ENCODE measurements at places on chromosomes 2 and 18. TPM values are rescaled to one million over a fixed set of nuclear protein-coding genes. Genes with fewer than 3 reads are reported as not detected.

- DNase-seq = no peak
These were observed 14.1 kb downstream of the PER2 start for GRCh38 chr2:238274152-238274865.

GRCh38 chr2:118911166-118911856 lies 30.7 kb upstream of the MARCO start:
- DNase-seq = no peak

DNA sequence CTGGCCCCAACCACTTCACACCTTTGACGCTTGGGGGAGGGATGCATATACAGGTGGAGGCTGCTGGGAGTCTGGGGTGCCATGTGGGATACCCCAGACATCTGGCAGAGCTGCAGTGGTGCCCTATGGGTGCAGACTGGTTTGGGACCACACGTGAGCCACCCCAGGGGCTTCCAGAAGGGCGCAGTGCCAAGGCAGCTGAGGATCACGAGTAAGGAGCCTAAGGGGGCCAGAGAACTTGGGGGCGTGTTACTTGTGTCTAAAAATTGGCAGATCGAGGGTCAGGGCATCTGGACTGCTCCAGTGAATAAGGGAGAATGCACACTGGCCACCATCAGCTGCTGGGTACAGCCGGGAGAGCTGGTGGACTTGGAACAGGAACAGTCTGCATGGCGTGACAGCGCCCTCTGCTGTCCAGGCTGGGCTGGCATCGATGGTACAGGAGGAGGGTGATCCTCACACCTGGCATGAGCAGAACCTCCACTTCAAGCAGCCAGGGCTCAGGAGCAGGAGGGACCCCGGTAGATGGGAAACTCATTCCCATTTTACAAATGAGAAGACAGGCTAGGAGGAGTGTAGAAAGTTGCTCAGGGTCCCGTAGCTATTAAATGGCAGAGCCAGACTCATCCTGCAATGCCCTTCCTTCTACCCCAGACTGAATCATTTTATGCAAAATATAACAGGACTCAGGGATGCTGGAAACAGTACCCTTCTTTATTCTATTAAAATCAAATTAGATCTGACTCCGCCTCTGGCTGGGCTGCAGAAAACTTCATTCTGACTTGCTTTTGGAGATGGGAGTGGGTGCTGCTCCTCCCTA lies 60.4 kb downstream of the ATOH8 start:
- DNase-seq = peak; percentile 96

DNA sequence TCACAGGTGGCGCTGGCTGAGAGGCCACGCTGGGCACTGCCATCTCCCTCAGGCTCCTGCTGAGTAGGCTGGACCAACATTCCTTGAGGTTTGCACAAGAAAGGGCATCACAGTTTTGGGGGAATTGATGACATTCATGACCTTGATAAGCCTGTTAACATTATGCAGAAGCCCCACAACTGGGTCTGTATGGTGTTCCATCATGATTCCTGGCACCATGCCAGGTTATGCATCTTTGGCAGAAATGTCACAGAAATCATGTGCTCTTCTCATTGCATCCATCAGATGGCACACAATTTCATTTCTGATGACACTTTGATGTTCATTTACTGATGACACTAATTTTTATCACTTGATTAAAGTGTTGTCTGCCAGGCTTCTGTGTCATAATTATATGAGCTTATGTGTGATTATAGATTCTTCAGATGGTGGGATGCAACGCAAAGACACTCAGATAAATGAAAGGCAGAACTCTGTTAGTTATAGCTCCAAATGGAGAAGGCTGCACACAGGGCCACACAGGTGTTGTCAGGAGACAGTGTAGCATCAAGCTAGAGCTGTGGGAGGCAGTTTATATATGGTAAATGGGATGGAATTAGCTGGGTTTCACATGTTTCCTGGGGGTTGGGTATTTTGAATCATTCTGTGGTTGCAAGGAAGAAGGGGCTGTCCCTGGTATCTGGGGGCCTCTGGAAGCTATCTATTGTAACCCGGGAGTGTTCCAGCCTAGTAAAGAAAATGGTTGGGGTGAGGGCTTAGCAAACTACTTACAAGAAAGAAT lies 191.3 kb downstream of the SLC39A10 start:
- no peak for DNase-seq

PSTPIP2 gene
- total RNA-seq = 10.4 TPM

- DNase-seq = no peak
These were observed 62.0 kb upstream of the ATL2 start for GRCh38 chr2:38438883-38439612.

DNA sequence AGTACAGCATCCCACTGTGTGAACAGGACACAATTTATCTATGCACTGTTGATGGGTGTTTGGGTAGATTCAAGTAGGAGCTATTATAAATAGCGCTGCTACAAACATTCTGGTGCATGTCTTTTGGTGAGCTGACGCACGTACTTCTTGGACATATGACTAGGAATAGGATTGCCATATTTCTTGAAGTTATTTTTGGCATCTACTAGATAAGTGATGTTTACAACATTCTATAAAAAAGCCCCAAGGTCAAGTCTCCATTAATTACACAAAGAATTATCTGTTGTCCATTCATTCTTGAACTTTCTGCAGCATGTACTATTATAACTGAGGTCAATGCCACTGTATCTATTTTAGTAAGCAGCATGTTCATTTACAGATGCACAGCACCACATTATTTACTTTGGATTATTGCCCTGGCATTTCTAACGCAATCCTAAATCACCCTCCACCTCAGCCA lies 225.5 kb upstream of the TMEM200C start:
- DNase-seq = no peak

DNA sequence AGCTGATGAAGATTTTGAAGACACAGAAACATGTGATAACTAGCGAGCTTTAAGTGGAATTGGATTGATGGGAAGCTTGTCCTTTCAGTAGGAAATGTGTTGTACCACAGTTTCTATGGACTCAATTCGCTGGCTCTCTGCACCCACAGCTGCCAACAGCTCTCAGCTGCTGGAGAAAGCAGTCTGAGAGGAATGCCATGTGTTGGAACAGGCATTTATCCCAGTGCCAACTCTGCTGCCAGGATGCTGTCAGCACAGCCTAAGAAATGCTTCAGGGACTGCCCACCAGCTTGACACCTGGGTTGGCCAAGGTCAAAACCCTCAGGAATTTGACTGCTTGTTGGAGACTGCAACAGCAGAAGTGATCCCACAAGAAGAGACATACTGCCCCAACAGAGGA lies 193.0 kb upstream of the THSD7B start:
- no peak for DNase-seq

ARL4C gene
- total RNA-seq = 32.2 TPM

DNA sequence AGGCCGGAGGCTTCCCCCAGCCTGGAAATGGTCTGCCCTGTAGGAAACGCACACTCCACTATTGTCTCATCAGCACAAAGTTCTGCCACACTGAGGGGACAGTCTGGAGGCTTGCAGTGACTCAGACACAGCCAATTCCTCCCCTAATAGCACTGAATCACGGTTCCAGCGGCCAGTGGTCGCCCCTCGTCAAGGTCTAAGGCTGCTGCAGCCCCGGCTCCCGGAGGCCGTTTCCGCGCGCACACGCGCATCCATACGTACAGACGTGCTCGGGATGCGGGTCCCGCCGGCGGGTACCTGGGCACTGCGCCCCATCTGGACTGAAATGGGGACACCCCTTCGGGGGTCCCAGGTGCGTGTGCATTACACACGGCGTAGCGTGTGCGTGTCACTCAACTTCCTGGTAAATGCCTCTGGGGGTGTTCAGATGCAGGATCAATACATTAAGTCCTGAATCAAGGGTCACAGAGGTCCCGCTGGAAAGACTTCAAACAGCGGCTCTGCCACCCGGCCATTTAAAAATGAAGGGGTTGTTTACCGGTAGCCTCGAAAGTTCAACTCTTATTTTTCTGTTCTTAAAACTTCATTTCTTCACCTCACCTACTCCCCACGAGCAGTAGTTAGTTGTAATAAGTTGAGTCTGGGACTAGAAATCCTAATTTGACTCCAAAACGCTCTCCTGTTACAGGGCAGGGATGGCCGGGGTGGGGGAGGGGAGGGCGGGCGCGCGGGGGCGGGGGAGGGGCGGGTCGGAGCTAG lies 572 bp upstream of the ZNF516 start:
- DNase-seq = no peak

- no peak for DNase-seq
These were observed 372.8 kb downstream of the CLIP4 start for GRCh38 chr2:29487967-29488555.

MBD2 gene
- 58.6 TPM for total RNA-seq

- no peak for DNase-seq
These were observed 15.0 kb downstream of the CERS6 start for GRCh38 chr2:168471163-168471475.

IL37 gene
- not detected for total RNA-seq

ALLC gene
- not detected for total RNA-seq

DNA sequence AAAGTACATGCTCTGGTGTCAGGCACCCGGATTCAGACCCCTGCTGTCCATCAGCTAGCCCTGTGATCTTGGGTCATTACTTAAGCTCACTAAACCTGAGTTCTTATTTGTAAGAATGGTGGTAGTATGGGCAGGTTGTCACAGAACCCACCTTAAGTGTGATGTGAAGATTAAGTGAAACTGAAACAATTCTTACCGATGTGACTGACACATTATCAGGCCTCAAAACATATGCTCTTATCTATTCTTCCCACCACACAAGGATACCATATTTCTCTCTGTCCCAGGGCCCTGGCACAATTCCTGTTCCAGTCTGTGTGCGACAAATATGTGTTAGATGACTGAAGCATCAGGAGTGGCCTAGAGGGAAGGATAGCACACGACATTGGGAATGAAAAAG lies 11.0 kb upstream of the CDC42EP3 start:
- DNase-seq = no peak

- DNase-seq = no peak
These were observed 3.6 kb downstream of the PAPOLG start for GRCh38 chr2:60759654-60760053.

DNA sequence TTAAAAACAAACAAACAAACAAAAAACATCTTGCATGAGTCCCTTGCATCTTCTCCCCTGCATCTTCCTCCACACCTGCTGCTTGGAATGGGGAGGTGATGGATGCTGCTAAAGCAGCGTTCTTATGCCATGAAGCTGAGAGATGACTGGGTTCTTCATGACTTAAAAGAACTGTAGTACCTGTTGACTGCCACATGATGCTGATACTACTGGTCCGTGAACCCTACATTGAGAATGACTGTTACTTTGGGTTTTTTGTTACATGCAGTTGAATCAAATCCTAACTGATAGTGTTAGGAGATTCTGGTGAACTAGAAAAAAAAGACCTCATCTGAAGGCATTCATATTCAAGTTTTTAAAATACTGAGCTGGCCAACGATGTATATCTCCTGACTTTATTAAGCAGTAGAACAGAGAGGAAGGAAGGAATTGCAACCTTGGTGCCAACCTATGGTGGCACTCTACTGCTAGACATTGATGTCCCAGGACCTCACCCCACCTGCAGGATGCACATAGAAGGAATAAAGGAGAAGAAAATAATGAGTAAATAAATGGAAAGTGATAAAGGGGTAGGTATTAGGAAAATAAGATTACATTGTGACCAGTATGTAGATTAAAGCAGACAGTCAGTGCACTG lies 63.2 kb upstream of the SPAG16 start:
- no peak for DNase-seq

GRCh38 chr2:153101187-153101586 lies 377.4 kb downstream of the RPRM start:
- no peak for DNase-seq

KLHL30 gene
- total RNA-seq = 1.6 TPM

- no peak for DNase-seq
These were observed 1.7 kb downstream of the VAPA start for GRCh38 chr18:9915291-9916076.

DNA sequence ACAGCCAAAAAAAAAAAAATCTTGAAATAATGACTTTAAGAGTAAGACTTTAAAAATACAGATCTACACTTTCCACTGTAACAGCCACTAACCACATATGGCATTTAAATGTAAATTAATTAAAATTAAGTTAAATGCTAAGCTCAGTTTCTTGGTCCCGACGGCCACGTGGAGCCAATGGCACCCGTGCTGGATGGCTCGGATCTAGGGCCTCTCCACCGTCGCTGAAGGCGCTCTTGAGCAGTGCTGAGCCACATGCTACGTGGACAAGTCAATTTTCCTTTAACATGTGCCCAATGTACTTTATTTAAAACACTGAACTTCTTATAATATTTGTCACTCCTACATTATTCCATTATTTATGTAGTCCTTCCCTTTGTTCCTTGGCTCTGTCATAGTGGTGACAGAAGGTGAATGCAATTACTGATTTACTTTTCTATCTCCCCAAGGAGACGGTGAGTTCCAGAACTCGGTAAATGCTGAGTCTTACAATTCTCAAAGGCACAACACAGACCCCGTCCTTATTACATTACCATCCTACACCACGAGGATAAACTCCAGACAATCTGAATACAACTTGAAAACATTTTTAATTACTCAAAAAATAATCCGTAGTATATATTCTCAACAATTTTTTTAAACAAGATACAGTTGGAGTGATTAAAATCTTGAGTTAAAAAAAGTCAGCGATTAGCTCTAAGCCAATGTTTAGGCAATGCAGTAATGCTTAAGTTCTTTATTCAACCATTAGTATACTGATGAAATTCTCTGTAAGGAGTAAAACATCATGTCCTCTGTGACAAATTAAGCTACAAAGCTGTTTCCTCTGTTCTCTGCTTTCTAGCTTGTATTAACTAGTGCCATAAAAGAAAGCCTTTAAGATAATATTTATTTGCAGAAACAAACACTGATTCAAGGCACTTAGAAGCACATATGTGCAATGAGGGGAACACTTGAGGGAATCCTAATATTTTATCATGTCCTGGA lies 95.1 kb downstream of the AFF3 start:
- no peak for DNase-seq
